ENCODE measurements at places on chromosomes 2 and 18.

GRCh38 chr2:237500681-237501424 is 13.8 kb downstream of the MLPH start:
- peak; percentile 100 for DNase-seq

DNA sequence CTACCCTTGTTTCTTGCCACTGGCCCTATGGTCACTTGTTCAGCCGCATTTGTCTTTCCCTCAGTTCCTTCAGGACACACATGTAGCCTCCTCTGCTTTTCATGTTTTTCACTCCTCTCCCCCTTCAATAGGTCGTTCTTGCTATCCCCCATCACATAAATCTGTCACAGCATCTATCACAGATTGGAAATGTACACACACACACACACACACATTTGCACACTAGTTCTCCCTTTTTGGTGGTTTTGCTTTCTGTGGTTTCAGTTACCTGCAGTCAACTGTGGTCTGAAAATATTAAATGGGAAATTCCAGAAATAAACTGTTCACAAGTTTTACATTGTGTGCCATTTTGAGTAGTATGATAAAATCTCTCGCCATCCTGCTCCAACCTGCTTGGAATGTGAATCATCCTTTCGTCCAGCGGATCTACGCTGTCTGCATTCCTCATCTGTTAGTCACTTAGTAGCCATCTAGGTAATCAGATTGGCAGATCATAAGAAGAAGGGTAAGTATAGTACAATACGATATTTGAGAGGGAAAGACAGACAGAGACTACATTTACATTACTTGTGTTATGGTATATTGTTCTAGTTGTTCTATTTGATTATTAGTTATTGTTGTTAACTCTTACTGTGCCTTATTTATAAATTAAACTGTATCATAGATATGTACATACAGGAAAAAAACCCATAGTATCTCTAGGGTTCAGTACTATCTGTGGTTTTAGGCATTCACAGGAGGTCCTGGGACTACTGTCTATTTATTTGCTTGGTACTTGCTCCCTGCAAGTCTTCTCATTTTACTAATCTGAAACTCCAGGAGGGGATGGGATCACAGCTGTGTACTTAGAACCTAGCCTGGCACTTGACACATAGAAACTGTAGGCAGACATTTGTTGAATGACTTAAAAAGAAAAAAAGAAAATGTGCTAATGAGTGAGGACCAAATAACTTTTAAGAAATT is 86.1 kb upstream of the PNPT1 start:
- DNase-seq: peak; percentile 76

DNA sequence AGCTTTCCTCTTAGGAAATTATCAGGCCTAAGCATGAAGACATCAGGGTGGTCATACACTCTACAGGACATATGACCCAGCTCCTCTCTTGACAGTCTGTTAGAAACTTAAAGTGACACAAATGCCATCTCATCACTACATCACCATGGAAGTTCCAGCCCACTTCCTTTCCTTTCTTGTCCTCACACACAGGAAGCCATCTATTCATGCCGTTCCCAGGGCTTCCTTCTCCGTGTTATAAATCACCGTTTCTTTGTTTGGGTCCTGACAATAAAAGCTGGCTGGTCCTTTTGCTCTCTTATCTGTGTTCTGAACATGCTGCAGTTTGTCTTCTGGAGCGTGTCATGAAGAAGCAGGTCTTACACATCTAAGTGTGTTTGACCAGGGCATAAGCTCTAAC is 692.1 kb upstream of the CELF4 start:
- no peak for DNase-seq

DNA sequence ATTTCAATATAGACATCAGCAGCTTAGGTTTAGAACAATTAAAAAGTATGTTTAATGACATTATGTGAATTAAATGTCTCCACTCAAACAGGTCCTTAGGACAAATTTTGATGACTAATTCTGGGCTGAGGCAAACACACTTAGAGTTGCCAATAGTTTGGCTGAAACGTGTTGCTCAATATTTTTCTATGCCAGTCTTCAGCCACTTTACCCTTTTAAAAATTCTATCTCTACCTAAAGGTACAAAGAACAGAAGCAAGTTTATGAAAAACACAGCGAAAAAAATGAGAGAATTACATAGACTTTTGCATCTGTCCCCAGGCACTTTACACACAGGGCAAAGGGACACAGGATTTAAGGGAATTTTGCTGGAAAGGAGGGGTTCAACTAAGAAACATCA is 4.5 kb downstream of the IDH1 start:
- no peak for DNase-seq

DNA sequence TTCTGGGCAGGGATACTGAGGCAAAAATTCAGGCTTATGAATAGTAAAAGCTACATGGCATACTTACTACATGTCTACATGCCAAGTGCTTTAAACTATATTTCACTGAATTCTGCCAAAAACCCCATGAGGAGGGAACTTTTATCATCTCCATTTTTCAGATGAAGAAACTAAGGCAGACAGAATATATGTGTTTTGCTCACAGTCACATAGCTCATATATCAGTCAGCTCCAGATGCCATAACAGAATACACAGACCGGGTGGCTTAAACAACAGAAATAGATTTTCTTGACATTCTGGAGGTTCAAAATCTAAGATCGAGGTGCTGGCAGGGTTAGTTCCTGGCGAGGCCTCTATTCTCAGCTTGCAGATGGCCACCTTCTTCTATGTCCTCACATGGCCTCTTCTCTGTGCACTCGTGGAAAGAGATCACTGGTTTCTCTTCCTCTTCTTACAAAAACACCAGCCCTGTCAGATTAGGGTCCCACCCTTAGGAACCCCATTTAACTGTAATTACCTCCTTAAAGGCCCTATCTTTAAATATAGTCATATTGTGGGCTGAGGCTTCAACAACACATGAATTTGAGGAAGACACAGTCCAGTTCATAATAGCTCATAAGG is 27.1 kb upstream of the CREB1 start:
- no peak for DNase-seq

DNA sequence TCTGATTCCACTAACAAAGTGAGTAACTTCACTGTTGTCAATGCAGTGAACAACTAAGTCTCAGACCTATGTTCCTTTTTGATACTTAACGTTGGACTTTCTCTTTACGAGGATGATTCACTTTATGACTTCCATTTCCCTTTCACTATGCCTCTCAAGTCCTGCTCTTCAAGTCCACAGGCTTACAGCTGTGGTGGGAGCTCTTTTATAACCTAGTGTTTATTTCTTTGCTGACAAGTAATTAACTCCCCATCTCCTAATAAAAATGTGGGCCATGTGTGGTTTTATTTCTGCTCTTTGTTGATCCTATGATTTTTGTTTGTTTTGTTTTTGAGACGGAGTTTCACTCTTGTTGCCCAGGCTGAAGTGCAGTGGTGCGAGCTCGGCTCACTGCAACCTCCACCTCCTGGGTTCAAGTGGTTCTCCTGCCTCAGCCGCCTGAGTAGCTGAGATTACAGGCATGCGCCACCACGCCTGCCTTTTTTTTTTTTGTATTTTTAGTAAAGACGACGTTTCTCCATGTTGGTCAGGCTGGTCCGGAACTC is 142.1 kb downstream of the USP34 start:
- DNase-seq: no peak

DNA sequence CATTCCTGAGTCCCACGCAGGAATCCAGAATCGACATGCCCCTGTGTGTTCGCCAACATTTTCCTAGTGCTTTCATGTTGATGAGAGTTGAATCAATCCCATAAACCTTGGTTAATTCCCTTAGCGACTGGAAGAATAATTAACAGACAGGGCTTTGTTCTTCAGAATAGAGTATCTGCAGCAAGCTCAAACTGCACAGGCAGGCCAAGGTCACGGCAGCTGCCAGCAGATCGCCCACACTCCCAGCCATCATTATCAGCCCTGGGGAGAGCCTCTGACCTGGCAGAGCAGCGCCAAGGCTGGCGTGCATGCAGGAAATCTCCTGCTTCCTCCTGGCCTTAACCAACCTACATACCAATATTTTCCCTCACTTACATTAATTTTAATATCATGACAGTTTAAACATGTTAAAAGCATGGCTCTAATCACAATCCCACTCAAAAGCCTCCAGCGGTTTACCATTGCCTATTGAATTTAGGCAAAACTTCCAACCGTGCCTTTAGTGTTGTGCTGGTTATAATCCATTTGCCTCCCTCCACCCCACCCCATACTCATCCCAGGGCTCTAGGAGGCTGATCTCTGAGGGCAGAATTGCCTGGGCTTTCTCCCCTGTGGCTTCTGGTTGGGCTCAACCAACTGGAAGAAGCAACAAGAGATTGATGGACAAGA is 46.8 kb upstream of the NCK2 start:
- DNase-seq: no peak

GRCh38 chr2:144041612-144042011 is 478.3 kb downstream of the ZEB2 start:
- DNase-seq: no peak

DNA sequence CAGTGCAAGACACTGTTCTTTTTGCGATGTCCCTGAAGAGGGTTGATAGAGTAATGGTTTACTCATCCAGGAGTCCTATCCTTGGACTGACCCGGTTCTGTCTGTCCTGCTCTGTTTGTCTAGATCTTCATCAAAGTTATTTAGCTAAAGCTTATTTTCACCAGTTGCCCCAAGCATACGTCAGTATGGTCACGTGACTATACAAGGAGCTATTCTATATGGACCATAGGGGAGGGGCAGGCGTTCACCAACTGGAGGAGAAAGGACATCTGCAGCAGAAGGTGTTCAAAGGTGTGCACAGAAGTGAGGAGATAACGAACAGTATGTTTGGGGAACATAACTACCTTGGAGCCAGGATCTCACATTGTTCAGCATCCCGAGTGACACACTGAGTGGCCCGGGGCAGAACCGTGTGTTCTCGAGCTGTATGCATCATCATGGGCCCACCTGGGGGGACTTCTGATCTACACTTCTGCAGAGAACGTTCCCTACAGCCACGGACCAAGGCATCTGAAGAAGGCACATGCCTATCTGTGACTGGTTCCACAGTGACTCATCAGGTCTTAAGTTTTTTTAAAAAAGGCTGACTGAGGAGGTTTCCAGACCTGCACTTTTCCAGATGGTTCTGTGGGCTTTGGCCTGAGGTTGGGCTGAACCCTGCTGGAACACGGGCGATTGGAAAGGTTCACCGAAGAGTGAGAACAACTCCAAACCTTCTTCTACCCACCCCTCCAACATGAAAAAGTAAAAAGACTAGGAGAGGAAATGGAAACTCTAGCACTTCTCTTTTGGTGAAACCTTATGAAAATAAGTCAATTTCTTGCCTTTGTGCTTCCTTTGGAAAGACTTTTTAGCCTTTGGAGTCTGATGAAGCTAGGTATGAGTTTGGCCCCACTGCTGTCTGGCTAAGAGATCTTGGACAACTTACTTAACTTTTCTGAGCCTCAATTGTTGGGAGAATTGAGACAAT is 68.6 kb upstream of the YWHAQ start:
- DNase-seq: peak; percentile 52

GRCh38 chr2:182366628-182367027 is 60.2 kb downstream of the PDE1A start:
- no peak for DNase-seq

DNA sequence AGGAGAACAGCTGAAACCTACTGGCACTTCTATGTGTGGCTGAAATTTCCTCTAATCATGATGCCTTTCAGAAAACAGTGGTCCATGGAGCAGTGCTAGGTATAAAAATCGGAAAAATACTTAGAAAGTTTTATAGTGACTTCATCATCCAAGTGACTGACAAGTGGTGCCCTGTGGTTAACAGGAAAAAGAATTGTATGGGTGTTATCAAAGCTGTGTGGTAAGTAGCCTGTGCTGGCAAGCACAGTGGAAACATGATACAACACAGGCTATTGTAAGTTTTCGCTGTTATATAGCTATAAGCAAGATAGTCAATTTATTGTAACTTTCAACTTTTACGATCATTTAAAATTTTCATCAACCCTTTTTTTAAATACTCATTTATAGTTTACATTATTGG is 1599.7 kb upstream of the ZEB2 start:
- no peak for DNase-seq

GRCh38 chr2:214066862-214067261 is 344.0 kb upstream of the VWC2L start:
- no peak for DNase-seq

GRCh38 chr2:17877811-17878280 is 621 bp upstream of the KCNS3 start:
- no peak for DNase-seq

DNA sequence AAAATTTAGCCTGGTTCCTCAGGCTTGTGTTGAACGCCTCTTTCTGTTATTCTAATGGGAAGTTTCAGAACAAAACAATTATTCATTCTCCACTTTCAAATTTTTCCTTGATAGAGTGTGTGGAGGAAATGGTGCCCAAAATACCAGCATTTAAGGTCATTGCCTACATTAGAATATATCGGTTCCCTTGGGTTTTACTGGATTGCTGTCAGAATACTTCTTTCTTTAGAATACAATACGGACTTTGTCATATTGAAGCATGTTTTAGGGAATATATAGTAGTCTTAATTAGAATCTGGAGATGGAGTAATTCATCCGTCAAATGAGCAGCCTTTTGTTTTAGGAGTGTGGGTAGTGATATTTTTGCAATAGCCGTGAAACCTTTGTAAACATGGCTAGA is 13.3 kb downstream of the LIMS1 start:
- no peak for DNase-seq

DNA sequence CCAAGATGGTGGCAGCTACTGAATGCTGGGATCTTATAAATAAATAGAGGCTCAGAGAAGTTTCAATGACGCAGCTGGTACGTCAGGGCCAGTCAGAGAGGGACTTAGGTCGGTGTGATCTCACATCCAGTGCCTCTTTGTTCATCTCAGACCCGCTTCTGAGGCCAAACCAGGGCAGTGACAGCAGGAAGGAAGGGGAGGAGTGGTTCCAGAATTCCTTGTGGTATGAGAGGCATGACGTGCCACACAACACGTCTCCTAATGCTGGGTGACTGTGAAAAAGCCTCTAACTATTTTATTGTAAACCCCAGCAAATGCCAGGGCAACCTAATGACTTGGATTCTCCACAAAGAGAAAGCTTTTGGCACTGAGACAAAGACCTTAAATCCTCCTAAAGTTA is 423.3 kb downstream of the LPIN1 start:
- DNase-seq: peak; percentile 75

GRCh38 chr2:219434718-219435525 is at the start of gene SPEG:
Gene SPEG, plus strand, starts transcription at chr2:219434843. Its CDS starts 135 bp downstream, at chr2:219434978.
- no peak for DNase-seq
